ENCODE measurements at places on chromosomes 1 and 21. TPM values are rescaled to one million over a fixed set of nuclear protein-coding genes. Genes with fewer than 3 reads are reported as not detected.

DNA sequence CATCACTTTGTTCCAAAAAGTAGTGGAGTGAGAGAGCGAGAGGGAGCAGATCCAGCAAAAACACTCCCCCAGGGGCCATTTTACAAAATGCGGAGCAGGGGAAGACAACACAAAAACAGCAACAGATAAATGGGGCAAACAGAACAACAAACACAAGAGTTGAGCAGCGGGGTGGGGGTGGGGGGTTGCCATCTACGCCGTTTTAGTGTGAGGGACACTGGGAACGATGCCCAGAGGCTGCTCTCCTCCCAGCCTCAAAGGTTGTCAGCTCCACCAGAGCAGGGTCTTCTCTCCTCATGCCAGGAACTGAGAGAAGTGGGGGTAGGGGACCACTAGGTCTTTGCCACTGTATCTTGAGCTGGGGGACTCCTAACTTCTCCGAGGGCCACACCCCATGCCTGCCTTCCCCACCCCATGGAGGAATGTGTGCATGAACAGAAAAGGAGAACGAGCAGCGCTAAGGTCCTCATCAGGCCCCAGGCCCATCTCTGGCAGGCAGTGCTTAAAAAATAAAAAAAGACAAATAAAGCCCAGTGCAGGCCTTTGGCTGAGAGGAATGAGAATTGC is 1.3 kb upstream of the PBXIP1 start:
- H3K27ac ChIP-seq: no peak overlapping the region
- H3K36me3 ChIP-seq: peaks cover 15% of the 10 kb centered on the region
- H3K4me3 ChIP-seq: no peak overlapping the region

GRCh38 chr1:69673321-69673720 is 105.6 kb downstream of the LRRC7 start:
- DNase-seq: no peak
- no peaks in the 10 kb centered on the region for H3K4me1 ChIP-seq
- no peak overlapping the region for H3K27ac ChIP-seq

The CDA gene
- total RNA-seq: 0.63 TPM

- H3K27ac ChIP-seq: no peak overlapping the region
- no peaks in the 10 kb centered on the region for H3K27me3 ChIP-seq
- H3K4me1 ChIP-seq: no peaks in the 10 kb centered on the region
- DNase-seq: no peak
These were observed 20.2 kb downstream of the EXOC8 start for GRCh38 chr1:231317306-231318014.

DNA sequence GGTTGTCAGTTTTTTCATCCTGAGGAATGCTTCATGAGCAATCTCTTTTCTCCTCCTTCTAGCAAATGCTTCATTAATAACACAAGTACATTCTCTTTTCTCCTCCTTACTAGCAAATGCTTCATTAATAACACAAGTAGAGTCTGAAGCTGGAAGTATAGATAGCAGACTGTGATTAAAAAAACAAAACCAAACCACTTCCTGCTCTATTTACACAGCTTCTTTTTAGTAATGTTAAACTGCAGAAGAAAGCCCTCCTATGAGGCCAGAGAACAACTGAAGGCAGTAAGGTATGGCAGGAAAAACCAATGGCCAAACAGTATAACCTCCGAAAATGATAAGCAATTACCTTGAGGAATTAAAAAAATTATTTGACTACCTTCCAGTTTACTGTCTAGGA is 90.1 kb downstream of the ZSWIM5 start:
- H3K4me3 ChIP-seq: no peak overlapping the region
- no peaks in the 10 kb centered on the region for H3K27me3 ChIP-seq
- H3K36me3 ChIP-seq: no peaks in the 10 kb centered on the region
- H3K27ac ChIP-seq: no peak overlapping the region

- no peaks in the 10 kb centered on the region for H3K4me1 ChIP-seq
- no peak overlapping the region for H3K4me3 ChIP-seq
- no peak overlapping the region for H3K27ac ChIP-seq
- no peaks in the 10 kb centered on the region for H3K36me3 ChIP-seq
- H3K27me3 ChIP-seq: no peaks in the 10 kb centered on the region
- DNase-seq: no peak
These were observed 122.1 kb upstream of the KAZN start for GRCh38 chr1:14476170-14476955.

The LRRC38 gene
- not detected for total RNA-seq

The CRNN gene
- not detected for total RNA-seq

The ANGPTL1 gene
- 21.2 TPM for total RNA-seq

- no peaks in the 10 kb centered on the region for H3K27me3 ChIP-seq
- no peak for DNase-seq
- no peaks in the 10 kb centered on the region for H3K4me1 ChIP-seq
- H3K27ac ChIP-seq: no peak overlapping the region
These were observed 51.0 kb upstream of the EFHD2 start for GRCh38 chr1:15358565-15359133.

DNA sequence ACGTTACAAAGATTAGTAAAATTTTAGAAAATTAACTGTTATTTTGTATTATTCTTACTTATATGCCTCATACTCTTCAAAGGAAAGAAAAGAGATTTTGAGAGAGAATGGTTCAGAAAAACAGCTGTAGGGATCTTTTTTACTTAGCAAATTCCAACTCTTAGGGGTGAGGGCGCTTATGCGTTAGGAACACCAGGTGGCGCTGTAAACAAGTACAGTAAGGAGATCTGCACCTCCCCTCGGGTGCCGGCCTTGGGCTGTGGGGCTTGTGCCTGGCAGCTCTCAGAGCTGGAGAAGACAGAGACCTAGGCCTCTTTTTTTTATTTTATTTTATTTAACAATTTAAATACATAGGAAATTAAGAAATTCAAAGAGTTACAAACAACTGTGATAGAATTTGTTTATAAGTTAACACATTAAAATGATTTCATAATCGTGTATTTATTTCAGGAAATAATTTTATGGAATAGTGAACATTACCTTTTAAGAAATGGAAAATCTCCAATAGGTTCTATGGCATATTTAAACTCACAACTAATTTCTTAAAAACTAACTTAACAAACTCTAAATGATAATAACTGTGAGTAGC is 32.6 kb downstream of the UTP25 start:
- no peak overlapping the region for H3K27ac ChIP-seq
- no peaks in the 10 kb centered on the region for H3K36me3 ChIP-seq
- H3K27me3 ChIP-seq: peaks cover 10% of the 10 kb centered on the region
- H3K4me1 ChIP-seq: no peaks in the 10 kb centered on the region
- peak; percentile 56 for DNase-seq

DNA sequence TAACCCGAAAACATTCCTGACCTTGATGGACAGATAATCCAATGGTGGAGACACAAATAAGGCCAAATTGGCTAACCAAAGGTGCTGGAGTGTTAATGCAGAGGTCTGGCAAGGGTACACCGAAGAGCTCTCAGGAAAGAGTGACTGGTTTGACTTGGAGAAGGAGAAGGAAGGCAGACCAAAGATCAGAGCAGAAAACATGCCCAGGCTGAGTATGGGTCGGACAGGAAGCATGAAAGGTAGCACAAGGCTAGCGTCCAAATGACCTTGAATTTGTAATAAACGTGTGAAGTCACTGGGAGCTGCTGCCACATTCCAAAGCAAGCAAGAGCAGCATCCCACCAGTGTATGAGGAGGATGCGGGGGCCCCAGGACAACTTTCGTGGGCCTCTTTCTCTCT is 45.7 kb downstream of the APP start:
- H3K27me3 ChIP-seq: no peaks in the 10 kb centered on the region
- peaks cover 61% of the 10 kb centered on the region for H3K4me1 ChIP-seq
- H3K4me3 ChIP-seq: peak overlapping the region; percentile 7

- peaks cover 1% of the 10 kb centered on the region for H3K4me1 ChIP-seq
- no peak overlapping the region for H3K4me3 ChIP-seq
- no peak overlapping the region for H3K27ac ChIP-seq
- DNase-seq: no peak
These were observed 3.4 kb downstream of the RGS8 start for GRCh38 chr1:182680901-182681567.

- no peaks in the 10 kb centered on the region for H3K27me3 ChIP-seq
- peaks cover 3% of the 10 kb centered on the region for H3K36me3 ChIP-seq
- DNase-seq: peak; percentile 54
- peaks cover 42% of the 10 kb centered on the region for H3K4me1 ChIP-seq
- peak overlapping the region; percentile 97 for H3K27ac ChIP-seq
- H3K4me3 ChIP-seq: peak overlapping the region; percentile 98
These were observed 833 bp upstream of the DIP2A start for GRCh38 chr21:46457801-46458314.

The EXTL2 gene
- total RNA-seq: 9.3 TPM

The PCP4 gene
- 4.9 TPM for total RNA-seq

DNA sequence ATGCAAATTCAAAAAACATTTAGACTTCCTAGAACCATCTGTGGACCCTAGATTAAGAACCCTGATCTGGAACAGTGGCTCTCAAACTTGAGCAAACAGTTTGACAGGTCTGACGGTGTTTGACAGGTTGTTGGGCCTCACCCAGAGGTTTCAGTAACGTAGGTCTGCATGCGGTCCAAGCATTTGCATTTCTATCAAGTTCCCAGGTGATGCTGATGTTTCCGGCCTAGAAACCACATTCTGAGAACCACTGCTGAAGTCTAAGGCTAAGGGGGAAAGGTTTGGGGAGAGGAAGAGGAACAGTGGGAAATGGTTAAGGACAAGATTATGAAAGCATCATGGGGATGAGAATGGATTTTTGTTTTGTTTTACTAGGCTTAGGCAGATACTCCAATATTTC is 48.6 kb downstream of the MDM4 start:
- H3K4me1 ChIP-seq: no peaks in the 10 kb centered on the region
- no peak for DNase-seq
- no peak overlapping the region for H3K27ac ChIP-seq
- no peaks in the 10 kb centered on the region for H3K27me3 ChIP-seq
- no peaks in the 10 kb centered on the region for H3K36me3 ChIP-seq
